ENCODE measurements at places on chromosomes 5 and 9.

DNA sequence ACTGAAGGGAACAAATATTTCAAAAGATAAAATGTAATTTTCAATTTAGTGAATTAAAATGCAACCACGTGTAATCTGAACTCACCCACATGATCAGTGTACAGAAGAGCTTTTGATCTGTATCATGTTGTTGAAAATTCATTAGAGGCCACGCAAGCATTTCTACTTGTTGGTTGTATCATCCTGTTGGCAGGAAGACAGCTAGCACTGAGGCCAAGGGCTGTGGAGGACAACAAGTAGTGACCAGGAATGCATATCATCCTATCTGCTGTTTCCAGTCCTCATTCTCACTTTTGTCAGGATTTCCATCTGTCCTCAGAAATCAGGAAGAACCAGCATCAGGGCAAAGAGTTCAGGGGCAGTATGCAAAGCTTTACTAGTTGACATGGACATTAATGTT lies 29.9 kb upstream of the CKS2 start:
- no peak for DNase-seq

DNA sequence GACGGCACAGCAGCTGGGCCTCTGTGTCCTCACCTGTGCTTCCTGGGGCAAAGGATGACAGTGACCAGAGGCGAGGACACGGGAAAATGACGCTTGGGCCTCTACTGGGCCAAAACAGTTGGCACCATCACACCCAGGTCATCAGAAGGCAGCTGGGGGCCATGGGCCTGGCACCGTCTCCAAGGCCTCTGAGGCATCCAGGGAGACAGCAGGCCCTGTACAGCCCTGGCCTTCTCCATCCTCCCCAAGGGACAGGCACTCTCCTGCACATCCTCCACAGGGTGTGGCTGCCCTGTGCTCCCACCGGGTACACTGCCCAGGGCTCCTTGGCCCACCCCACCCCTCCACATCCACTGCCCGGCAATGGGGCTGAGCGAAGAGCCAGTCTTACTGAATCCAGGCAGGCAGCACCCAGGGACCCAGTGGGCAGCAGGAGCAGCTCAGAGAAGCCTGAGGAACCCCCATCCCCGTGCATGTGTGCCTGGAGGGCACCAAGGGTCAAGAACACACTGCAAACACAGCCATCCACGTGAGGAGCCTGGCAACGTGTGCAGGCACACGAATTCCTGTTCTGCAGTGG lies 4.0 kb downstream of the LPCAT1 start:
- no peak for DNase-seq

DNA sequence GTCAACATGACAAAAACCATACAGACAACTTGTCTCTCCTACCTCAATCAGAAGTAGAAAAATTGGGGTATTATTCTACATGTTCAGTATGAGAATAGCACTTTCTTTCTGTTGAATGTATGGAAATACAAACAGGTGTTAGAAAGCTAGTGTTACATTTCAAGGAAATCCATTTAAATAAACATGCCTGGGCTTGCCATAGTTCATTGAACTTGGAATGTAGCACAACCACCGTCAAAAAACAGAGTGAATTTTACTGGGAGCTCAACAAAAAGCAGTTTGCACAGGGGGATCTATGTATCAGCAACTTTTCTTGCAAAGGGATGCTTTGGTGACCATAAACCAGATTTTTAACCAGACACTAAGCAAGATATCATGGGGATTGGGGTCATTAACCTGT lies 307.9 kb upstream of the SMARCA2 start:
- DNase-seq, result no peak

DNA sequence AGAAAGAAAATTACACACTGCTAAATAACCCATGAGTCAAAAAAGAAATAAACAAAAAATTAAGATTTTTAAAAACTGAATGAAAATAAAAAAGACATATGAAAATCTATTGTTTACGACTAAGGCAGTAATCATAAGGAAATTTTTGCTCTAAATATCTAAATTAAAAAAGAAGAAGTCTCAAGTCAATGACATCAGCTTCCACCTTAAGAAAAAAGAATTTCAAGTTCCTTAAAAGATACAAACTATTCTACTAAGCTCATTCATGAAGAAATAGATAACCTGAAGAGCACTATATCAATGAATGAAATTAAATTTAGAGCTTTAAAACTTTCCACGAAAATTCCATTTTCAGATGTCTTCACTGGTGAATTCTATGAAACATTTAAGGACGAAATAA lies 15.7 kb upstream of the STARD4 start:
- no peak for DNase-seq

Measured in NCI-H1436 treated with DMSO at 0.1 percent for 48 hours (cell line).